Thymus (tissue), 14 donors: ENCODE measurements at places on chromosomes 12 and 14.
A peak's percentile ranks its signal among the peaks of the same experiment; 100 is the strongest.

DNA sequence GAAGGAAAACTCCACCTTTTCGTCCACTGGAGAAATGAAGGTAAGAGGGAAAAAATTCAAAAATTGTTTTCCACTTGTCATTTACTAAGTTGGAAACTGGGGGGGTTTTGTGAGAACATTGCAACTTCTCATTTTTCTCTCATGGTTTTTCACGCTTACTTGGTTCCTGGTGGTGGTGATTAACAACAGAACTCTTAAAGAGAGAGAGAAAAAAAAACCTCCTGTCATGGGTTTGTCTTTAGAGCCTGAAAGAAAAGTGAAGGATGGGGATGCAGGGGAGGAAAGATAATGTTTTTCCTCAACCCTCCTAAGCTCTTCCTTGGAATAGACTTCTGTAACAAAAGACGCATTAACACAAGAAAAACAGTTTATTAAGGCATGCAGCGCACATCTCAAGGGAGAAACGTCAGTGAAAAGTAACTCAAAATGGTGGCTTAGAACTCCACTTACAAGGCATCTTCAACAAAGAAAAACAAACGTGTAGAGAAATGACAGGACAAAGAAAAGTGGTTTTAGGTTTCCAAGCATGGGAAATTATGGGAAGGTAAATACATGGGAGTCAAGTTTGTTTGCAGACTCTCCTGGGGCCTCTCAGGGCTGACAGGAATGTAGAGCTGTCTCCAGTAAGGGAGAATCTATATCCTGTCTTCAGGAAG is 81.9 kb upstream of the ATF7IP start:
- DNase-seq, result no peak

- DNase-seq, result no peak
Observed at GRCh38 chr14:104787736-104788135, 7.8 kb downstream of the AKT1 start.

GRCh38 chr14:27305441-27305945 is 707.7 kb upstream of the NOVA1 start:
- no peak for DNase-seq

DNA sequence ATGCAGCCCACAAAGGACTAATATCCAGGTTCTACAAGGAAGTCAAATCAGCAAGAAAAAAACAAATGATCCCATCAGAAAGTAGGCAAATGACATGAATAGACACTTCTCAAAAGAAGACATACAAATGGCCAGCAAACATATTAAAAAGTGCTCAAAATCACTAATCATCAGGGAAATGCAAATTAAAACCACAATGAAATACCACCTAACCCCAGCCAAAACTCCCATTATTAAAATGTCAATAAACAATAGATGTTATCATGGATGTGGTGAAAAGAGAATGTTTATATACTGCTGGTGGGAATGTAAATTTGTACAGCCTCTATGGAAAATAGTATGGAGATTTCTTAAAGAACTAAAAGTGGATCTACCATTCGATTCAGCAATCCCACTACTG is 25.0 kb downstream of the SLC41A2 start:
- no peak for DNase-seq

DNA sequence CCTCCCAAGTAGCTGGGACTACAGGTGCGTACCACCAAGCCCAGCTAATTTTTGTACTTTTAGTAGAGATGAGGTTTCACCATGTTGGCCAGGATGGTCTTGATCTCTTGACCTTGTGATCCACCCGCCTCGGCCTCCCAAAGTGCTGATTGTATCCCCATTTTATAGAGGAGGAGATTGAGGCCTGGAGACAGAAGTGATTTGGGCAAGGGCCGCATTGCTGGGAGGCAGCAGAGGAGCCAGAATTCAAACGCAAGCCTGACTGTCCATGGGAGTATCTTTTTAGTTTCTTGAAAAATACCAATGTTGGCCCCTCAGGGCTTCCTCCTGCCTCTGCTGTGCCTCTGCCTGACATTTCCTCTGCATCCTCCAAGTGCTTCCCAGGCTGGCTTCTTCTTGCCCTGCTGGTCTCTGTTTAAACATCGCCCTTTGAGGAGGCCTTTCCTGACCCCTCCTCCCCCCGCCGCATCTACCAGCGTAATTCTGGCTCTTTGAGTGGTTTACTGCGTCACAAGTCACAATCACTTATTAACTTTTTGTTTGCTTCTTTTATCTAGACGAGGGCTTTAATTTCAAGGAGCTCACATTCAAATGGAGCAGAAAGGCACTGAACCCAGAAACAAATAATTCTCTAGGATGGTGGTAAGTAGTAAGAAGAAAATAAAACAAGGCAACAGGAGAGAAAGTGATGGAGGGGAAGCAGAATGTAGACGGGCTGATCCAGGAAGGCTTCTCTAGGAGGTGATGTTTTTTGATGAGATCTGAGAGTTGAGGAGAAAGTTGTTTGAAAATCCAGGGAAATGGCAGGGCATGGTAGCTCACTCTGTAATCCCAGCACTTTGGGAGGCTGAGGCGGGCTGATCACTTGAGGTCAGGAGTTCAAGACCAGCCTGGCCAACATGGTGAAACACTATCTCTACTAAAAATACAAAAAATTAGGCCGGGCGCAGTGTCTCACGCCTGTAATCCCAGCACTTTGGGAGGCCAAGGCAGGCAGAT is 91.0 kb upstream of the MED13L start:
- no peak for DNase-seq

GRCh38 chr12:128852885-128853599 is at the start of gene GLT1D1:
Gene GLT1D1 (plus strand): TSS chr12:128853478. CDS start chr12:128853582, 104 bp downstream.
- DNase-seq, result no peak

DNA sequence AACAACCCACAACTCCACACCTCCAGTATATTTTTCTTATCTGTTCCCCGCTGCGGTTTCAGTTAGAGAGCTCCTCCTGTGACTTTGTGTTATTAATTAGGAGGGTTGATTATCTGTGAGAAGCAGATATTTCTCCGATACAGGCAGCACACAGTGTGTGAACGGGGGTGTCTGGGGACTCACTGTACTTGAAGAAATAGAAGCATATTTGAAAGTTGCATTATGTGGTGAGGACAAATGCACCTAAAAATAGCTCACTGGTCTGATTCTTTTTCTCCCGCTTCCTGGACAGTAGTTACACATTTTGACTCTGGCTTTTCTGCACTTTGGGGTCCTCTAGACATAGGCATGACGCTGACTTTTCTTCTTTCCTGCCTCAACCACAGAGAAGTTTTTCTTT is 277.7 kb downstream of the VRK1 start:
- no peak for DNase-seq

- peak; percentile 78 for DNase-seq
Observed at GRCh38 chr12:57027805-57028153, 11.4 kb upstream of the TAC3 start.

DNA sequence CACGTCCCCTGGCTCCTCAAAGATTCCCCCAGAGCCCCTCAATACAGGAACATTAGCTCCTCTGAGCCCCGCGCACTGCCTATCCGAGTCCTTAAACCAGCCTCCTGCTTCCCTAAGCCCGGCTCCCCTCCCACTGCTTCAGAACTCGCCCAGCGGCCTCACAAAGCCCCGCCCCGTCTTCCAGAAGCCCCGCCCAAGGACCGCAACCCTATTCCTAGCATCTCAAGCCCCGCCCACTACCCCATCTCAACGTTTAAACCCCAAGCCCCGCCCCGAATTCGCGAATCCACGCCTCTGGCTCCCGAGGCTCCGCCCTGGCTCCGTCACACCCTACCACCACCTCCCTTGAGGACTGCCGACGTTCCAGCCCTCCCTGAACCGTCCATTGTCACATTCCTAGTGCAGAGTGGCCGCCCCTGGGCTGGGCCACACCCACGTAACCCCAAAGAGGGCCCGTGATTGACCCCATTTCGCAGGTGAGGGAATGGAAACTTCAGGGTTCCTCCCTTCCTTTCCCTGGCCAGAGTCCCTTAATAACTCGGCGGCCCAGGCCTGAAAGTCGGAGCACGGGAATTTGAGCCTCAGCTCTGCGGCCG is 646 bp upstream of the CORO1C start:
- peak; percentile 89 for DNase-seq

DNA sequence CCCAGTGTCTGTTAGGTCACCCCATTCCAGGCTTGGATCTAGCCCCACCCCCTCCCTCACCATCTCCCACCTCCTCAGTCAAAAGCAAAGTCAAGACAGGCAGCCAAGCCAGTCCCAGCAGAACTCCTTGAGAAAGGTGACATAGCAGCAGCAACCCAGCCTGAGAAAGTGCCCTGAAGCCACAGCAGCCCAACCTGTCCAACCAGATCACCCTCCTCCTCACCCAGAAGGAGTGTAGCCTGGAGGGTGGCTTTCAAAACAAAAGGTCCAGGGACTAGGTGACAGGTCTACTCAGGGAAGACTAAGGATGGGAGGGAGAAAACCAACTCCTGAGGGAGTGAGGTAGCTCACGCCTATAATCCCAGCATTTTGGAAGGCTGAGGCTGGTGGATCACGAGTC is 5.2 kb downstream of the RAB15 start:
- DNase-seq, result no peak

DNA sequence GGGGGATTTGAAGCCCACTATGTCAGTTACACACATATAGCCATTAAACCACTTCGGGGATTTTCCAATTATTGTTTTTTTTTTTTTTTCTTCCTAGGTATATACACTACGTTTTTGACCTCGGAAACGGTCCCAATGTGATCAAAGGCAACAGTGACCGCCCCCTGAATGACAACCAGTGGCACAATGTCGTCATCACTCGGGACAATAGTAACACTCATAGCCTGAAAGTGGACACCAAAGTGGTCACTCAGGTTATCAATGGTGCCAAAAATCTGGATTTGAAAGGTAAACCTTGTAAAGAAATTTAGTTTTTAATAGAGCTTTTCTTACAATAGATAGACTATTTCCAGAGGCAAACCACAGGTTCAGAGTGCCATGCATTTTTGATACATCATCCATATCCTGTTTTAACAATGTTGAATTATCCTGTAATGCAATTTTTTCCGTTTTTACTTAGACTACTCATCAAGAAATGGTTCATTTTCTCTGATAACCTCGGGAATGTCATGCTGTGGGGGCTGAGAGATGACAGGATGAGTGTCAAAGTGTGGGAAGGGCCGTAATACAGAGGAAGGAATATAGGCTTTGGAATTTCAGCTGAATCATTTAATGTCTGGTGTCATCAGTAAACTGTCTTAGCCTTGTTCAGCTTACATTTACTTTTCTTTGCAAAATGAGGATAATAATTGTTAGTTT is 797.1 kb downstream of the NRXN3 start:
- DNase-seq, result no peak

DNA sequence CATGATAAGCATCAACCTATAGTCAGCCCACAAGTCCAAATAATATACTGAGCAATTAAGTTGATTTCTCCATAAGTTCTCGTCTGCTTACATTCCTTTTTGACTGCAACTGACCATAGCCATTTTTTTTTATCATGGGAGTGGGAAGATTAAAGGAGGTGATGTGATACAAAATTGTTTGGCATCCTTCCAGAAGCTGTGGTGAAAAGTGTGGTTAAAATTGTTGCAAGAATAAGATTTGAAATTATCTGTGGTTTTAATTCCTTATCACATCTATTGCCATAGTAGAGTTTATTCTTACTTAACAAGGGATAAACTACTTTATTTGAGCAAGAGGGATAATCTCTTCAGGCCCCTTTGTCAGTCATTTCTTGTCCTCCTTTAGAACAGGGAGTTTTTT is 50.7 kb downstream of the LIN52 start:
- DNase-seq, result no peak

- no peak for DNase-seq
Observed at GRCh38 chr14:101199028-101199770, 295.7 kb upstream of the RTL1 start.

DNA sequence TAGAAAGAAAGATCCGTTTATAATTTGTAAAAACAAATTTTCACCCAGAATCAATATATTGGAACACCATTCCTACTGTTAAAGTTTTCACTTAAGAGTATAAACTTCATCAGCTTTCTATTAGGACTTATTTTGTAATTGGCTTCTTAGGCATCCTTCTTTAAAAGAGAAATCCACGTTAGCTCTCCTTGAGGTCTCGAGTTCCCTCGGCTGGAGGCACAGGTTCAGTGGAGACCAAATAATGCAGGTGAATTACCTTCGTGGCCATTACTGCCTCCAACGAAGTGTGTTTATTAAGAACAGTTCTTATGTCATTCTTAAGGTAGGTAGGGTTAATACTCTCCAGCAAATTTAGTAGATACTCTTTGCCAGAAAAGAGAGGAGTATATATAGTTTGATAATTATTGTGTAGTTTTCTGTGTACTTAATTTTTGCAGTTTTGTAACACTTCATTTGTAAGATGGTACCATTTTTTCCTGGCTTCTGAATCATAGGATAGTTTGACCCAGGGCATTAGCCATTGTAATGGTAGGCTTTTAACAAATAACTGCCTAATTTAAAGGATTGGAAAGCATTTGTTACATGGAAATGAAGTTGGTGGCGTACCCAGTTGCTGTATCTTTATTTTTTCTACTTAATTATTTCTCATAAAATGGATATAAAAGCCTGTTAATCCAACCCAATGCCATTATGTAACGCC is 2.2 kb downstream of the CALM1 start:
- DNase-seq, result no peak

DNA sequence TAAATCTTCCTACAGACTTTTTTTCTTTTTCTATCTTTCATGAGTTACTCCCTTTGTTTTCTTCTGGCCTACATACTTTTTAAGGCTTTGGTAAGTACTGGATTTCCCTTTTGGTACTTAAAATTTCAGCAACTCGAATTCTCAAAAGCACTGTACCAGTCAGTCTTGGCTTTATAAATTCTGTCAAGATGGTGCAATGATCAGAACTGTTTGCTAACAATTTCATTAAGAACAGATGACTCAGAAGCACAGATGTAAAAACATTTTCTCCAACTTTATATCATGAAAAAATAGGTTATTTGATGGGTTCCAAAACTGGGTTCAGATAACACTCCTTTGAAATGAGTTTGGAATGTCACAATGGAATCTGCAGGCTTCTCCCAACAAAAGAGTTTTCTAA is 1961.8 kb upstream of the FLRT2 start:
- no peak for DNase-seq

GRCh38 chr14:75984674-75985073 is 889 bp upstream of the IFT43 start:
- no peak for DNase-seq

- DNase-seq, result no peak
Observed at GRCh38 chr12:143964-144649, 69.8 kb downstream of the SLC6A12 start.

DNA sequence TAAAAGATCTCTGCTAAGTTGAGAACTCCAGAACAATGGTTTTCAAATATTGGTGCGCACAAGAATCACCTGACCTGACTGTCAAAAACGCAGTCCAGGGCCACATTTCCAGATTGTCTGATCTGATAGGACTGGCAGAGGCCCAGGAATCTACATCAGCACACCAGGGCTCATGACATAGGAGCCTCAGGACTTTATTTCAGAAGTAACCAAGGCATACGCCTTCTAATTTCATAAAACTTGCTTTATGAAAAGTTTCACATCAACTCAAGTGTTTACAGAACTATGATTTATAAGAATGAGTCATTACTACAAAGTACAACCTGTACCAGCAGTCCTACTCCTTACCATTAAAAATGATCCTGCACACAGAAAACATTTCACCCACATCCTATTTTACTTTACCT is 47.7 kb upstream of the PTPRO start:
- DNase-seq, result no peak

DNA sequence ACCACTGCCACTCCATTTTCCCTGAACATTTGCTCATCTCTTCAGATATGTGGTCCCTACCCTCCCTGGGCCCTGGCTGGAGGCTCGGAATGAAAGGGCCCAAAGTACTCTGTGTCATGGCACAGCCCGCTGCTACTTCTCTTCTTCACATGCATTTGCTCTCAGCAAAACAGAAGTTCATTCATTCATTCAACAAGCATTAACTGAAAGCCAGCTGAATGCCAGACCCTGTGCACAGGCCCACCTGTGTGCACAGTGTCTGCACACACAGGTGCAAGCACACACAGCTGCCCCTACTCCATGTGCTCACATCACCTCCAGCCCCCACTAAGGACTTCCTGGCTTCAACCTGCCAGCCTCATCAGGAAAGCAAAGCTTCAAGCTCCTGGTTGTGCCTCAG is 7.8 kb downstream of the WNT1 start:
- DNase-seq, result no peak
